ENCODE measurements at places on chromosomes 1 and 21. TPM values are rescaled to one million over a fixed set of nuclear protein-coding genes. Genes with fewer than 3 reads are reported as not detected.

Gene RAB7B
- 5.1 TPM for total RNA-seq

- no peak for DNase-seq
Observed at GRCh38 chr21:45819478-45820170, 161.9 kb upstream of the COL6A1 start.

- no peak for DNase-seq
Observed at GRCh38 chr1:49526672-49527071, 497.1 kb downstream of the AGBL4 start.

Gene RGS8
- 4.0 TPM for total RNA-seq

DNA sequence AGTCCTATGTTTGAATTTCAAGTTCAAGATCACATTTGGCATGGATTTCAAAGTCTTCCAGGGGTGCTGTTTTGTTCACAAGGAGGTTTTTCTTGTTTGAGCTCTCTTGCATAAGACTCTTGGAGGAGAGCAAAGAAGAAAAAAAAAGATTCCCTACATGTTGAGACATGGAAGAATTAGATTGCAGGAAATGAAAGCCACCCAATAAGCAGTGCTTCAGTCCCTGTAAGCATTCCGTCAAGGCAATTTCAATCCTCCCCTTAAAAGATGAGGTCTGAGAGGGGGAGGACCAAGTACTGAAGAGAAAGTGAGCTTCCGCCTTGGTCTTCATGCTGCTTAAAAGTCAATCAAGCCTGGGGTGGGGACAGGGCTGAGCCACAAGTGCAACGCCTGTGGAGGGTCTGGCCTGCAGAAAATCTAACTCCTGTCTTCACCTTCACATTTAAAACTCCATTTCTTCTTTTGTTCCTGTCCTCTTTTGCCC is 50.2 kb downstream of the LPAR3 start:
- DNase-seq, result no peak
